ENCODE measurements at places on chromosomes 3 and 15.

GRCh38 chr3:7865611-7866010, 636.0 kb upstream of the LMCD1 start:
- no peak overlapping the region for H3K27ac ChIP-seq
- no peaks in the 10 kb centered on the region for H3K27me3 ChIP-seq
- no peak for DNase-seq
- H3K4me1 ChIP-seq, result no peaks in the 10 kb centered on the region

DNA sequence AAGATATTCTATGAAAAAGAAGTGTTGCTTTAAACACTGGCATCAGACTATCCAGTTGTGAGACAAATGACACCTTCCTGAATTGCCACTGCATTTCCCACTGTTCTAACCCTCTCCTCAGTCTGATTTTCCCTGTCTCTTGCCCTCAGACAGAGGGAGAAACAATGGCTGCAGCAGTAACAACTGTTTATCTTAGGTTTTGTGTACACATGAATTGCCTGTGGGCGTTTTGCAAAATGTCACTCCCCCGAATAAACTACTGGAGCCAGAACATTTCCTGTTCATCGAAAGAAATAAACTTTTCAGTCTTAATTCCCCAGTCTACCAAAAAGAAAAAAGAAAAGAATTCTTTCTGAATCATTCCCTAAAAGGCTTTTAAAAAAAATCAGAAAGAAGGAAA, 155.1 kb downstream of the MAGI1 start:
- no peaks in the 10 kb centered on the region for H3K27me3 ChIP-seq
- H3K4me1 ChIP-seq, result peaks cover 3% of the 10 kb centered on the region
- no peak overlapping the region for H3K27ac ChIP-seq
- H3K4me3 ChIP-seq, result no peak overlapping the region
- H3K36me3 ChIP-seq, result no peaks in the 10 kb centered on the region

DNA sequence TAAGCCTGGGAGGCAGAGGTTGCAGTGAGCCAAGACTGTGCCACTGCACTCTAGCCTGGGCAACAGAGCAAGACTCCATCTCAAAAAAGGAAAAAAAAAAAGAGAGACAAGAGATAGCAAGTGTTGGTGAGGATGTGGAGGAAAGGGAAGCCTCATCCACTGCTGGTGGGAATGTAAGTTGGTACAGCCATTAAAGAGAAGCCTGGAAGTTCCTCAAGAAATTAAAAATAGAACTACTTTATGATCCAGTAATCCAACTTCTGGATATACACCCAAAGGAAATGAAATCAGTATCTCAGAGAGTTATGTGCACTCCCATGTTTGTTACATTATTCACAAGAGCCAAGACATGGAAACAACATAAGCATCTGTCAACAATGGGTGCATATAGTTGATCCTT, 14.9 kb downstream of the PYGO1 start:
- no peaks in the 10 kb centered on the region for H3K36me3 ChIP-seq
- no peak overlapping the region for H3K27ac ChIP-seq
- H3K4me1 ChIP-seq, result no peaks in the 10 kb centered on the region
- no peak for DNase-seq
- no peaks in the 10 kb centered on the region for H3K27me3 ChIP-seq

- H3K36me3 ChIP-seq, result no peaks in the 10 kb centered on the region
- peak overlapping the region; percentile 89 for H3K4me3 ChIP-seq
- no peak for DNase-seq
- no peaks in the 10 kb centered on the region for H3K27me3 ChIP-seq
Measured at GRCh38 chr3:153162513-153163392, 727 bp downstream of the RAP2B start.

DNA sequence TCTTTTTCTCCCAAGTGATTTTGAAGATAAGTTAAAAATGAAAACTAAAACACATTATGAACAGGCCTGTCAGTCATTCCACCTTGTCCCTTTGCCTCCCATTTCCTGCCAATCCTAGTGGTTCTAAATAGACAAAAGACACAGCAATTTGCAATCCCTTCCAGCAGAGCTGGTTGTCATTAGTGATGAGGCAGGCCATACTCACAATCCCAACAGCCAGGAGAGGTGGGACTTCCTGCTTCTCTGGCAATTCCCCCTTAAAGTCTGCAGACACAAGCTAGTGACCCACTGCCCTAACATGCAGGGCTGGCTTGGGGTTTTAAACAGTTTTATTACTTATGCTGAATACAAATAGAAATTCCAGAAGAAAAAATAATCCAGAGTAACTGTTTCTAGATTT, 38.4 kb upstream of the RBP1 start:
- no peak for DNase-seq
- no peak overlapping the region for H3K27ac ChIP-seq
- no peaks in the 10 kb centered on the region for H3K36me3 ChIP-seq

- H3K36me3 ChIP-seq, result no peaks in the 10 kb centered on the region
- H3K27me3 ChIP-seq, result no peaks in the 10 kb centered on the region
- no peak overlapping the region for H3K27ac ChIP-seq
- no peak for DNase-seq
- peaks cover 5% of the 10 kb centered on the region for H3K4me1 ChIP-seq
Measured at GRCh38 chr15:59330649-59331048, 42.0 kb downstream of the MYO1E start.

DNA sequence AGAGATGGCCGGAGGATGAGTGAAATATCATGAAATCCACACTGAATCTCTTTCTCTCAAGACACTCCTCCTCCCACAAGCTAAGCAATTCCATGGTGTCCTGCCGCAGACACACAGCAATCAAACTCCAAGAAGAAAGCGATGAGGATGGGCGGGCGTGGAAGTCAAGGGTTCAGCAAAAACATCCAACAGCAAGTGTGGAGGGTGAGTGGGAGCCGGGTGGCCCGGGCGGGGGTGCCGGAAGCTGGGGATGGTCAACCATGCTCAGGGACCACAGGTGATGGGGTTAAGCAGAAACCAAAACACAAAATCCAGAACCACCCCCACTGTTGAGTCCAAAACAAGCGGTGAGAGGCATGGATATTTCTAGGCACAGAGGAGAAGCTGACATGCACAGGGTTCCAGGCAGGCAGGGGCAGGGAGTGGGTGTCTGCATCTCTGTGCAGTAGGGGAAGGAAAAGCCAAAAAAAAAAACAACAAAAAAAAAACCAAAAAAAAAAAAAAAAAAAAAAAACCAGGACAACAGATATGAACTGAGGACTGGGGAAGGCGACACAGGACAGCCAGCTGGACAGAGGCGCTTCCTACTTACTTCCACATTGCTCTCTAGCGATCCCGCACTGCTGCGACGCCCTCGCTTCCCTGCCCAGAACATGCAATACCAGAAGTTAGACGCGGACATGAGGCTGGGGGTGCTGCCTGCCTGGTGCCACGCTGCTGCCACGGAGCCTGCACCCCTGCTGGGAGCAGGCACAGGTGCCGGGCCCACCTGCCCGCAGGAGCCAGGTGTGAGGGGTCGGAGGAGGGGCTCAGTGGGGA, 61.0 kb upstream of the RPL32 start:
- H3K4me3 ChIP-seq, result no peak overlapping the region
- H3K4me1 ChIP-seq, result no peaks in the 10 kb centered on the region
- no peak overlapping the region for H3K27ac ChIP-seq
- H3K36me3 ChIP-seq, result peaks cover 91% of the 10 kb centered on the region
- no peaks in the 10 kb centered on the region for H3K27me3 ChIP-seq

DNA sequence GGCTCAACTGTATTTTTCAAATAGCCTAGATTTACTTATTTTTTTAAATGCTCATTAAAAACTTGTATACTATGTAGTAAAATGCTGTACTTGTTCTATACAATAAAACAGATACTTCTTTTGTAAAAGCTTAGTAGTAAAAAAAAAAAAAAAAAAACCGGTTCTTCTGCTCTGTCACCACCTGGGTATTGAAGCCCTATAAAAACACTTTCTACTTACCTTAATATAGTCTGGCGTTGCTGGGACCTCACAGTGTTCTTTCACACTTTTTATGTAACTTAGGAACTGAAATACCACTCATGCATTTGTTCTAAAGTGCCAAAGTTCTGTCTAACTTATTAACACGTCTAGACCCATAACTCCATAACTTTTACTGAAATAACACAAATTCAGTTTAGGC, 61.4 kb downstream of the TASOR start:
- H3K36me3 ChIP-seq, result peaks cover 45% of the 10 kb centered on the region
- H3K4me1 ChIP-seq, result peaks cover 17% of the 10 kb centered on the region
- H3K4me3 ChIP-seq, result no peak overlapping the region
- no peak for DNase-seq
- H3K27ac ChIP-seq, result no peak overlapping the region
- no peaks in the 10 kb centered on the region for H3K27me3 ChIP-seq

GRCh38 chr15:75054172-75054897, 30.9 kb downstream of the PPCDC start:
- H3K4me3 ChIP-seq, result no peak overlapping the region
- H3K27ac ChIP-seq, result no peak overlapping the region
- H3K27me3 ChIP-seq, result no peaks in the 10 kb centered on the region
- H3K36me3 ChIP-seq, result no peaks in the 10 kb centered on the region
- H3K4me1 ChIP-seq, result no peaks in the 10 kb centered on the region

GRCh38 chr15:27124287-27124871, 153.4 kb downstream of the GABRG3 start:
- H3K4me3 ChIP-seq, result no peak overlapping the region
- no peaks in the 10 kb centered on the region for H3K4me1 ChIP-seq
- H3K27ac ChIP-seq, result no peak overlapping the region
- H3K27me3 ChIP-seq, result no peaks in the 10 kb centered on the region
- no peaks in the 10 kb centered on the region for H3K36me3 ChIP-seq

Measured in esophagus squamous epithelium (tissue), 5 donors.